ENCODE measurements at places on chromosomes 3 and 15.
A peak's percentile ranks its signal among the peaks of the same experiment; 100 is the strongest.

DNA sequence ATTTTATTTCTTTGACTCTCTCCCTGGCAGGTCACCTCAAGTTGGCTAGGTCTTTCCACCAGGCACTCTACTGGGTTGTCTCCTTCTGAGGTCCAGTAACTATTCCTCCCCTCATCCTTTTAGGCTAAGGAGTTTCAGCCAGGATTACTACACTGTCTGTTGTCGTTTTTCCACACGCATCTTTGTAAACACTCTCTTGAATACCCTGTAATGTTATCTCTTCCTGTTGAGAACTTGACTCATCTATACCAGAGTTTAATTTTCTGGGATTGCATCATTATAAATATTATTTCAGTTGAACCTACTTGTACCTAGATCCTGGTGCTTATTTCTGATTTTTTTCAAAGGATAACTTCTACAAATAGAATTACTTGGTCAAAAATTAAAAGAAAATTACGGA lies 138.3 kb downstream of the SQOR start:
- DNase-seq = no peak

DNA sequence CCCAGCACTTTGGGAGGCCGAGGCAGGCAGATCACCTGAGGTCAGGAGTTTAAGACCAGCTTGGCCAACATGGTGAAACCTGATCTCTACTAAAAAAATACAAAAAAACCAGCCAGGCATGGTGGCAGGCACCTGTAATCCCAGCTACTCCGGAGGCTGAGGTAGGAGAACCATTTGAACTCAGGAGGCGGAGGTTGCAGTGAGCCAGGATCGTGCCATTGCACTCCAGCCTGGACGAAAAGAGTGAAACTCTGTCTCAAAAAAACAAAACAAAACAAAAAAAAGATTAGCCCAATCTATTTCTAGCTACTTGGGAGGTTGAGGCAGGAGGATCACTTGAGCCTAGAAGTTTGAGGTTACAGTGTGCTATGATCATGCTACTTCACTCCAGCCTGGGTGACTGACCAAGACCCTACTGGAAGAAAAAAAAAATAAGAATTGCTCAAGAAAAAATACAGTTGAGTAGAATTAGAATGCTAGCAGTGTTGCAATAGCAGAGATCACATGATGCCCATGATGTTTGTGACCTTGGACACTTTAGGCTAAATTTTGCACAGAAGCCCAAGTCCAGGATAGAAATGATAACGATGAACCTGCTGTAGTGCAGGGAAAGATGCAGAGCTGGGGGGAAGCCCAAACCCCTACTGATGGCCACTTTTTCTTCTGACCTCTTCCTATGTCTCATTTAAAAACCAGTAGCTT lies 162.2 kb downstream of the LPP start:
- DNase-seq = no peak

- no peak for DNase-seq
These were observed 58.6 kb upstream of the SLC6A1 start for GRCh38 chr3:10933805-10934481.

GRCh38 chr3:113136071-113136470 lies 75.3 kb upstream of the BOC start:
- no peak for DNase-seq

DNA sequence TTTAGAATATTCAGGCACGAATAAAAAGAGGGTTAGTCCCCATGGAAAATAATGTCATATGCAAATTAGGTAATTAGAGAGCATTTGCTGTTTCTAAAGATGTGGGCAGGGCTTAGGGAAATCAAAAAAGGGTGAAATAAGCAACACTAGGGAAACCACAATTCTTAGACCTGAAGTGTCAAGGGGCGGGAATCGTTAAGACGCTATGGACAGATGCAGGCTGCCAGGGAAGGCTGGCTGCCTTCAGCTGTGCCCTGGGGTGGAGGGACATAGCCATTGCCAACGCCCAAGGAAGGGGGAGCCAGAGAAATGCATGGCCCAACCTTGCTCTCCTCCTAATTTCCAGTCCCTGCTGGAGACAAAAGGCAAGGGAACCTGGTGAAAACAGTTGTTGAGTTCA lies 141.7 kb upstream of the PROK2 start:
- DNase-seq = no peak

DNA sequence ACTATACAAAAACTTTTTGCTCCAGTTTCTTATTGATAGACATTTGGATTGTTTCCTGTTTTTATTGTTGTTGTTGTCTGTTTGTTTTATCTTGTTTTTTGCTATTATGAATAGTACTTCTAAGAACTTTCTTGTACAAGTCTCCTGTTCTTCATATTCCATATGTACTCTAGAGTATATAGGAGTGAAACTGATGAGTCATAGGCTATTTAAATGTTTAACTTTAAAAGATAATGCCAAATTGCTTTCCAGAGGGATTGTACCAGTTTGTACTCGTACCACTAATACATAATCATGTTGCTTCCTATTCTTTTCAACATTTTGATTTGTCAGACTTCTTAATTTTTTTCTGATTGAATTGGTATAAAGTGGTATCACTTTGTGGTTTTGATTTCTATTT lies 19.6 kb downstream of the LRRC49 start:
- DNase-seq = no peak

DNA sequence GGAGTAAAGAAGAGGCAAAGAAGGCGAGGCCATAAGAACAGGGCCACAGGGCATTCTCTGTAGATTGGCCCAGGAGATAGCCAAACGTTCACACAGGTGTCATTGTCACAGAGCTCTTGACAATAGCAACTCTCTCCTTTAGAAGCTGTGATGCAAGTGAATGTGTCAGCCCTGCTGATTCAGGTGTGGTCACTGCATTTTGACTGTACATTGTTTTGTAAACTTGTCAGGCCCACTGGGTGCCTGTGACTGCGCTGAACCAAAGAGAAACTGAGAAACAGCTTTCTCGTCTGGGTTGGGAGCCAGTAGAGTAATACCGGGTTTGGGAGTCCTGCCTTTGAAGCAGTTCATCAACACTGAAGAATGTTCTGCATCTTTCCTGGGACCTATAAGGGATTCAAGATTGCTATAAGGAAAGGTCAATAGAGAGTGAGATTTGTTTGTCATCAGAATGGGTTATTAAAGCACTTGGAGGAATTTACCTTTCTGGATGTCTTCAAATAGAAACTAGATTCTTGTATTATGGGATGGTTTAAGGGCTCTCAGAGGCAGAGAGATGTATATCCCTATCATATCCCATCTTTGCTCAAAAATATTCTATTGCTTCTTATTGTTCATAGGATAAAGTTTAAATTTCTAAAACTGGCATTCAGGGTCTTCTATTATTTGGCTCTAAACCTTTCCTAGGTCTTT lies 45.4 kb downstream of the TMEM45A start:
- DNase-seq = no peak

GRCh38 chr3:108441071-108441507 lies 69.3 kb downstream of the MYH15 start:
- DNase-seq = no peak

DNA sequence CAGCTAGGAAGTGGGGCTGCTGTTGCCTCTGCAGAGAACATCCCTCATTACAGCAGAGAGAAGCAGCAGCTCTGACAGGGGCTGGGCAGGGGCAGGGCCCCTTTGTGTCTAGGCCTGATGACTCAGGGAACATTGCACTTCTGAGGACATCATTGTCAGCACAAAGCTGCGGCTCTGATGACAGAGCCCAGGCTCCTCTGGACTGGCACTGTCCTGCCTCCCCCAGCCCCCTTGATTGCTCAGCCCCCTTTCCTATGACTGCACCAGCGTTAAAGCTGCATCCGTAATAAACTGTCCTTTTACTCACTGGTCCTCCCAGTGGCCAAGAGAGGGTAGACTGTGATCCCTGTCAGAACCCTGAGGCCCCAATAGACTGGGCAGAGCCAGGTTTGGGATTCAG lies 18.3 kb downstream of the TRH start:
- DNase-seq = no peak

DNA sequence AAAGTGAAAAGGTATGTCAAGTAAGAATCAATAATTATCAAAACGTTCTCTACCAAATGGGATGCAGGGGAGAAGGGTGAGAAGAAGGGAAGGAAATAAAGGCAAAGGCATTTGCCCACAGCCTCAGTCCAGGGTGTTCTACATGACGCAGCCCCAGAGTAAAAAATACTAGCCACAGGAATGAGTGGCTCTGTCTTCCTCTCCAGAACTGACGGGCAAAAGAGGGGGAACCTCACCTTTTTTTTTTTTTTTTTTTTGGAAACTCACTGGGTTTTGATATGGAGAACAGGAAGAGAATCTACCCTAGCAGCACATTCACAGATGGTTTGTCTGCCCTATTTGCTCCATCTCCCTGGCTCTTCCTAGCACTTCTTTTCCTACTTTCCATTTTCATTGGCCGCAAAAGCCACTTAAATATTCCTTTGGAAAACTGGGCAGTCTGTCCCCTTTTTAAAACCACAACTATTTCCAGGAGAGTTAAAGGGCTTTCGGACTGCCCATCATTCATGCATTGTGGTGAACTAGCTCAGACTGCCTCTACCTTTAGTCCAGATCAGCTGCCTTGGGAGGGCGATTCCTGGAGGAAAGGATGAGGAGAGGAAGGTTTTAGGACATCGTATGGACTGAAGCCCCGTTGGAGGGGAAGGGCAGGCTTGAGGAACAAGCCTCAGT lies 28.2 kb downstream of the B3GNT5 start:
- no peak for DNase-seq

- no peak for DNase-seq
These were observed 774.7 kb upstream of the ROBO1 start for GRCh38 chr3:80542456-80542855.

- DNase-seq = no peak
These were observed 137.9 kb downstream of the UACA start for GRCh38 chr15:70625438-70625837.

GRCh38 chr3:71724584-71725270 lies 475 bp downstream of the EIF4E3 start:
- DNase-seq = peak; percentile 65

DNA sequence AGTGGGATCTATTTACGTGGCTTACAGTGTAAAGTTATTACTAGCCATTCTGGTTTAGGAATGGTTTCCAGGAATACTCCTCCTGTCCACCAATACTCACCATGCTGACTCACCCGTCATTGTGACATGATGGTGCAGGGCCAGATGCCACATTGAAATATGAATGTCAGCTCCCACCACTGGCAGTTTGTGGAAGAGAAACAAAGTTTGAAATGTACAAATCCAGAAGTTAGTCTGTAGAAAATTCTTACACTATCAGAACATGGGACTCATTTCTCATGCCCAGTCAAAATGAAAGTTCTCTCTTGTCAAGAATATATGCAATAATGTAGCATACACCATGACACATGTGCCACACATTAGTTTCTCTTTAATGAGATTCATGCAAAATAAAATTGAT lies 14.4 kb upstream of the TSPAN3 start:
- DNase-seq = no peak

DNA sequence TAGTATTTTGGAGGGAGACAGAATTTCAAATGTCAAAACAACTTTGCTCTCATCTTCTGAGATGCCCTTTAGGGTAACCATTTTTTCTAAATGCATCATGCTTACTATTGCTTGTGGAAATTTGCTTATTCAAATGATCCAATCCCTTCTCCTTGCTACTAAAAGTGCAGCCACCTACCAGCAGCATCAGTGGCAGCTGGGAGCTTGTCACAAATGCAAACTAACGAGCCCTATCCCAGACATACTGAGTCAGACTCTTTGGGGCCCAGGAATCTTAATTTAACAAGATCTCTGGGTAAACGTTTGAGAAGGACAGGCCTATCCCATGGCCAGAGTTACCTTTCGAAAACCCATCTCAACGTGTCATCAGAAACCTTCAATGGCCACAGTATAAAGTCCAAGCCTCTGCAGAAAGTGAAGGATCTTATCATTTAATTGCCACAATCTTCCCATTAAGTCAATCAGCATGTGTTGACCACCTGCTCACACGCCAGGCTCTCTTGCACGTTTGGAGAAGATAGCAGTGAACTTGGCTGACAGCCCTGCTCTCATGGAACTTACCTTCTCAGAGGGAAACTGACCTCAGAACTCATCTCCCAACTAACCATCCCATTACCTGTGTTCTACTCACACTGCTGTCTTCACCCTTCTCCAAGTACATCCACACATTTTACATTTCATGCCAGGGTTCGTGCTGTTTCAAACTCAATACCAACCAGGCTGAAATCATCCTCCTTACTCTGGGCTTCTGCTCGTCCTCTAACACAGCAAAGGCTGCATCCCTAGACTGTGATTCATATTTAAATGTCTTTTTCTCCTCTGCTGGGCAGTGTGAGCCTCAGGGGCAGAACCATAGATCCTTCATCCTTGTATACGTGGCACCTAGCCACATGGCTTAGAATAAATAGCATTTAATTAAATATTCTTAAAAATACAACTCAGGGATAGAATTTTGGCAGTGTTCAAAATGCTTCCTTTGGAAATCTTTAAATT lies 24.8 kb upstream of the VGLL4 start:
- DNase-seq = no peak

- DNase-seq = peak; percentile 34
These were observed 9.2 kb downstream of the TMPRSS7 start for GRCh38 chr3:112043621-112044201.

DNA sequence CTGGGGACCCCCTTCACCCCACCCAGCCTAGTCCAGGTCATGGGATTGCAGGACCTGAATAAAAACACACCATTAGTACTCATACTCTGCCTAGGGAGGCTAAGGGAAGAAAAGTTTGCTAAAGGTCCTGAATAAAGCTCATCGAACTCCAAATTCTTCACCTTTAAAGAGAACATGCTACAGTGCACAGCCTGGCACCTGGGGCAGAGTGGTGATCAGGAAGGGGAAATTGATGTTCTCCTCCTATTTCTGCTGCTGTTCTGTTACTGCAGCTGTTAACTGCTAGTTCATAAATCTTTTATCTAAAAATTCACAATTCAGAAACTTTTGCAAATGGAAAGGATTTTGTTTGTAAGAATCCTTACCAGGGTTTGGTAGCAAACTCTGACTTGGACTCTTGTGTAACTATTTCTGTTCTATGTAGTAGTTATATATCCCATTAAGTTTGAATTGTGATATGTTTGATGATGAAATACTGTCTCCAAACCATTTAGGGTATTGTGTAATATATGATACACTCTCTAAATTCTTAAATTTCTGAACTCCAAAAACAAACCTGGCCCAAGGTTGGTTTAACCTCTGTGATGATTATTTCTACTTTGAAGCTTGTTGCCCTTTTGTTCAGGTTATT lies 27.9 kb downstream of the MCTP2 start:
- no peak for DNase-seq

- no peak for DNase-seq
These were observed 20.5 kb downstream of the EID1 start for GRCh38 chr15:48898446-48898845.

DNA sequence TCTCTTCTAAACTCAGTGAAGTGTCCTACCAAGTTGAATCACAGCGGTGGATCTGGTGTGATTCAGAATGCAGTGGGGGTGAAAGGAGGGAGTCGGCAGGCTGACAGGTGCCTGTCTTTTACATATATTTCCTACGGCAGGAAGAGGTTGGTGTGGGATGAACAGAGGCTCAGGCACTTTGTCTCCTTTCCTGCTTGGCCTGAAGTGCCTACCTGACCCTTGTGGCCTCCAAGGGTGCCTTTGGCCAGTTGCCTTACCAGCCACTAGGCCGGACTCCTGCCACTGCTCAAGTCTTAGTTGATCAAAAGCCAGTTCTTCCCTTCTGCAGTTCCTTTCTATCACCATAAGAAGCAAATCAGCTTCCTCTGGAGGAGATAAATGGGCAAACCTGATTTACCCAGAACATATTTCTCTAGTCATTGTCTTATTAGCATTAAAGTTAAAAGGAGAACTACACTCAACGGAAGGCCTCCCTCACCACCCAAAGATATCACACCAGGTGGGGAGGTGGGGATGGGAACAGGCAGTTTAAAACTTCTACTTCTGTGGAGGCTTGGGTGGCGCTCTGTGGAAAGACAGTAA lies 52.1 kb downstream of the CRTC3 start:
- DNase-seq = no peak

- DNase-seq = no peak
These were observed 32.9 kb downstream of the CD200R1L start for GRCh38 chr3:112813723-112814171.

GRCh38 chr3:104604326-104605010 lies 762.2 kb upstream of the ALCAM start:
- DNase-seq = no peak

Data from NCI-H187 (cell line).